Stimulated activated CD8-positive, alpha-beta memory T cell treated with anti-CD3 and anti-CD28 coated beads, Interleukin-12 subunit alpha, Interleukin-12 subunit beta, amount 100 ng/mL, for 4 hours (primary cell): ENCODE measurements at places on chromosomes 13 and 19.

- peak; percentile 42 for DNase-seq
These were observed 34.9 kb upstream of the TPM4 start for GRCh38 chr19:16041299-16041990.

DNA sequence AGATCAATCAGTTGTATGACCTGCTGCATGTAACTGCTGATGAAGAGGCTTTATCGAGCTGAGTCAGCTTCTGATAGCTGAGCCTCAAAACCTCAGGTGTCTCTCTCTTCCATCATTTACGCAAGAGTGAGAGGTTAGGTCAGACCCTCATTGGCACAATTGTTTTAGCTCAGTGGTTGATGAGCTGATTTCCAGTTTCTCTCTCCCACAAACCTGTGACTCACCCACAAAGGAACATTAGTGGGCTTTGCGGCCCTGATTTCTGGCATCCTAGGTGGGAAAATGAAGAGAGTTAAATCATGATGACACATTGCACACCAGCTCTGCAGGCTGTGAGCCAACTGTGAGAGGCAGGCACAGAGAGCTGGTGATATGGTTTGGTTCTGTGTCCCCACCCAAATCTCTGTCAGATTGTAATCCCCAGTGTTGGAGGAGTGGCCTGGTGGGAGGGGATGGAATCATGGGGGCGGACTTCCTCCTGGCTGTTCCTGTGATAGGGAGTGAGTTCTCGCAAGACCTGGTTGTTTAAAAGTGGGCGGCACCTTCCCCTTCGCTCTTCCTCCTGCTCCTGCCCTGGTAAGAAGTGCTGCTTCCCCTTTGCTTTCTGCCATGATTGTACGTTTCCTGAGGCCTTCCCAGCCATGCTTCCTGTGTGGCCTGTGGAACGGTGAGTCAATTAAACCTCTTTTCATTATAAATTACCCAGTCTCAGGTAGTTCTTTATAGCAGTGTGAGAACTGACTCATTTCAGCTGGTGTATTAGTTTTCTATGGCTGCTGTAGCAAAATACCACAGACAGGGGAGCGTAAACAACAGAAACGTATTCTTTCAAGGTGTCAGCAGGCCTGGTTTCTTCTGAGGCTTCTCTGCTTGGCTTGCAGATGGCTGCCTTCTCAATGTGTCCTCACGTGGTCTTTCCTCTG, 33.5 kb upstream of the TMTC4 start:
- DNase-seq: no peak

GRCh38 chr13:49218493-49219051, 1.6 kb upstream of the MLNR start:
- DNase-seq: no peak

GRCh38 chr19:4267901-4268815, 10.9 kb upstream of the SHD start:
- no peak for DNase-seq

GRCh38 chr19:8204961-8205360, 4.2 kb upstream of the CERS4 start:
- DNase-seq: no peak

DNA sequence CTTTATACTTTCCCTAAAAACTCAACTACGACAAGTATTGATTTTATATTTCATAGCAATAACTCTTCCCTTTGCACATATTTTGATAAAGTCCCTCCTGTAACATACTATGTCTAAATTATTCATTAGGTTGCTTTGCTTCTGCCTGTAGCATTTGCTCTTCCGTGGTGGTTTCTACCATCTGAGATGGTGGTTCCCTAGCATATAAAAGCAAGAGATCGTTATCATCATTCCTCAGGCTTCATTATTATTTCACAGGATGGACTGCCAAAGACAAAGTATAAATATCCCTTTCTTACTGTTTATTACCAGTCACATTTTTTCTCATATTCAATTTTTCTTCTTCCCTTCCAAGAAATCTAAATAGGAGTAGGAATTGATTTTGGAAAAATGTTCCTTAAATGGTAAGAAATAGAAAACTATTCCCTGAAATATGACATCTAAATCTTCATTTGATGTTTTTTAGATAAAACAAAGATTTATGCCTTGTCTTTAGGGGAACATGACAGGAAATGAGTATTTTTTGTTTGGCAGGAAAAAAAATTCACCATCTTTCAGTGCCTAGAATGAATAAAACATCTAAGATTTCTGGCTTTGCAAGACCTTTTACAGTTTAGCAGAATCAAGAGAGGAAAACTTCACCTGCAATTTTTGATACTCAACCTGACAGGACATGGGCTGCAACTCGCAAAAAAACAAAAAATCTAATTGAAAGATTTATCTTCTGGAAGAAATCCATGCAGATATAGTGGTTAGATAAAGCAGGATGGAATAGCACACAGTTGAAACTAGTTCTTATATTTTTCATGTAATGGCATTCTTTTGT, 340.0 kb downstream of the SPRY2 start:
- no peak for DNase-seq

- DNase-seq: no peak
These were observed 346.6 kb downstream of the RFC3 start for GRCh38 chr13:34164582-34164981.

DNA sequence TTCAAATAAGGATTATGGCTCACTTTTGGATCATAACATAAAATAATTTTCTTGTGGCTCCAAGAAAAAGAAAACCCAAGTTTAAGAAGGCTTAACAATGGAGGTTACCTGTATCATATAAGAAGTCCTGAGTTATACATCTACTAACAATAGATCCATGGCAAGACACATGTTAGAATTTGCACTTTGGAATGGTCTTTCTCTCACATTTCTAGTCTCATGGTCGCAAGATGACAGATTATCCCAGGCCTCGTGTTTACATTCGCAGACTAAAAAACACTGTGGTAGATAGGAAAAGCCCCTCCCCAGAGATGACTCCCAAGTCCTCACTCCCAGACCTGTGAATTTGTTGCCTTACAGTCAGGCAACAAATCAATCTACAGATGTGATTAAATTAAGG, 746.2 kb upstream of the GPC6 start:
- DNase-seq: no peak
